Kidney (tissue), 22 donors: ENCODE measurements at places on chromosomes 3 and 15.

DNA sequence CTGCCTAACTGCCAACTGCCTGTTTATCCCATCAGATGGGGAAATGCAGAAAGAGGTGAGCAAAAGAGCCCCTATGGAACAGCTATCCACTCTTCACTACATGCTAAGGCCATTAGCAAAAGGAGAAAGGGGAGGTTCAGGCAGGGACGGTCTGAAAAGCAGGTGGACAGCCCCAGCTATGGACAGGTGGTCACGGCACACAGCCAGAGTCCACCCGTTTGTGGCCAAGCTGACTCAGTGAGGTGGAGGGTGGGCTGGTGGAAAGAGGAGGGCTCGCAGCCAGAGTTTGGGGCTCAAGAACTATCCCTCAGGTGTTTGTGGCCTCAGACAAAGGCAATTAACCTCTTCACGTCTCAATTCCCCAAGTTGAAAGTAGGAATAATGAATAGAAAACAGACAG is 148.9 kb upstream of the UBE2E1 start:
- no peaks in the 10 kb centered on the region for H3K36me3 ChIP-seq
- no peak overlapping the region for H3K4me3 ChIP-seq
- H3K4me1 ChIP-seq, result no peaks in the 10 kb centered on the region

- H3K4me1 ChIP-seq, result no peaks in the 10 kb centered on the region
- H3K27me3 ChIP-seq, result no peaks in the 10 kb centered on the region
- no peak for DNase-seq
- H3K36me3 ChIP-seq, result no peaks in the 10 kb centered on the region
Observed at GRCh38 chr3:194472290-194472920, 14.4 kb downstream of the ATP13A3 start.

DNA sequence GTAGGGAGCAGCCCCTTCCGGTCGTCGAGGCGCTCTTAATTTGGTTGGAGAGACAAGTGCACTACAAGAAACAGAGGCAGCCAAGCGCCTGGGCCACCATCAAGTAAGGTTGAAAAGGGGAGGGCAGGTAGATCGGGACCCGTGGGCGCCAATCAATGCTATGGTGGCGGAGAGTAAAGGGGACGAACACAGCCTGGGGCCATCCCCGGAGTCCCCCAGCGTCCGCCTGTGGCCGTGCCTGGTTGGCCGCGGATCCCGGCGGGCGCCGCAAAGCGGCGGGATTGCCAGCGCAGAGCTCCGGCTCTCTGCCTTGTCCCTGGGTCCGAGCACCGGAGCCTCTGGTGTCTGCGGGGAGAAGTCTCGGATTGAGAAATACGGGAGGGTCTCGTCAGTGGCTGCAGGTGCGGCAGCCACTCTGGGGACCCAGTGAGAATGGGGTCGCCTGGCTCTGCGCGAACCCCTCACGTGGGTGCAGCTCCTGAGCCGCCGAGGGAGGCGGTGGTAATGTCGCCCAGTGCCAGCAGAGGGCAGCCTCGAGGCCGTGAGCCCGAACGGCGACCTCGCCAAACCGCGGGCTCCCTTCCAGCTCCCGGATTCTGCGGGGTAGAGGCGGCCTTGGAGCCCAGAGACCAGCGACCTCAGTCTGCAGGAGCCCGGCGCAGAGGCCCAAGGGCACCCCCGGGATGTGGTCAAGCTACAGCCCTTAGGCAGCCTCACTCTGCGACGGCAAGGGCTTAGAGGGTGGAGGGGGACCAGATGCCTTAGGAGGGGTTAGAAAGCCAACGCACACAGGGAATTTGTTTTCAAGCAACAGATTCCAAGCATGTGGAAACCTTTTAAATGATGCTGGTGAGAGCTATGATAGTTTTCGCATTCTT is 10.8 kb downstream of the FOXL2 start:
- peaks cover 50% of the 10 kb centered on the region for H3K27me3 ChIP-seq
- peak; percentile 86 for DNase-seq
- no peak overlapping the region for H3K4me3 ChIP-seq
- no peak overlapping the region for H3K27ac ChIP-seq
- no peaks in the 10 kb centered on the region for H3K4me1 ChIP-seq

DNA sequence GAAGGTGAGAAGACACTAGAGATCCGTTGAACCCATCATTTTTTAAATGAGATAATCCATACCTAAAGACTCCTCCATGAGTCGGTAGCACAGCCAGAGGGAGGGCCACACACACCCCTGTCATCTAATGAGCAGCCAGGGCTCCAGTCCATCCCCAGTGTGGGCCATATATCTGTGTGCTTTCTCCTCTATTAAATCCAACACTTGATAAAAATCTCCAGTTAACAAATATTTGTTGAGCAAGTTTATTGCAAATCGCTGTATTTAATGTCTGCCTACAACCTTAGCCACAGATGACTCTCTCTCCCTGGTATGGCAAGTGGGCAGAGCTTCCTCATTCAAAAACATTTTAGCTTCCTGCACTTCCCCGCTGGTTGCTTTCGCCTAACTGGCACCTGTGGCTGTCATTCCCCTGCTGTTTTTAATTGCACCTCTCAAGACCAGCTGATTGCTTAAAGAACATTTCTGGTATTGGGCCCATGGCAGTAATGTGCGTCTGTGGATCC is 82.8 kb downstream of the SMAD3 start:
- no peaks in the 10 kb centered on the region for H3K27me3 ChIP-seq
- DNase-seq, result no peak
- H3K4me3 ChIP-seq, result no peak overlapping the region
- H3K36me3 ChIP-seq, result no peaks in the 10 kb centered on the region
- peaks cover 51% of the 10 kb centered on the region for H3K4me1 ChIP-seq

DNA sequence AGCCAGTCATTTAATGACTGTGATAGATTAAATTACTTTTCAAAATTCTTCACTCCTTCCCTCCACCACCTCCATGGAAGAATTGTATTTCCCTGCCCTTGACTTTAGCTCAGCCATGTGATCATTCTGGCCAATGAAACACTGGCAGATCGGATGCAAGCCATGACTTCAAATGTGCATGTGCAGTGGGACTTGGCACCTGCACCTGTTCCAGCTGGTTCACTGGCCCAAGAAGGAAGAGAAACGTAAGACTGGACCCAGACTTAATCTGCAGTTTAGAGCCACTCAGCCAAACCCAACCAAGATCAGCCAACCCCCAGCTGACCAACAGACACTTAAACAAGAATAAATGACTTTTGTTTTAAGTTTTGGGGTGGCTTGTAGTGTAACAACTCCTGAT is 11.8 kb downstream of the DPH3 start:
- no peaks in the 10 kb centered on the region for H3K4me1 ChIP-seq
- no peak for DNase-seq
- H3K36me3 ChIP-seq, result no peaks in the 10 kb centered on the region
- no peak overlapping the region for H3K27ac ChIP-seq

DNA sequence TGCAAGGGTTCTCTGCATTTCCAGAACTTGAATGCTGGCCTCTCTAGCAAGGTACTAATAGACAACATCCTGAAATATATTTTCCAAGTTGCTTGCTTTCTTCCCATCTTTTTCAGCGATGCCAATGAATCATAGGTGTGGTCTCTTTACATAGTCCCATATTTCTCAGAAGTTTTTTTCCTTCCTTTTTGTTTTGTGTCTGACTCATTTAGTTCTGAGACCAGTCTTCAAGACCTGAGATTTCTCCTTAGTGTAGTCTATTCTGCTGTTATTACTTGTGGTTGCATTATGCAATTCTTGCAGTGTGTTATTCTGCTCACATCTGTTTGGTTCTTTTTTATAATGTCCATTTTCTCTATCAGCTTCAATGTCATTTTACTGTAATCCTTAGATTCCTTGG is 1265.0 kb upstream of the ALCAM start:
- no peaks in the 10 kb centered on the region for H3K36me3 ChIP-seq
- no peak overlapping the region for H3K4me3 ChIP-seq
- no peak overlapping the region for H3K27ac ChIP-seq
- H3K27me3 ChIP-seq, result no peaks in the 10 kb centered on the region
- no peak for DNase-seq
- no peaks in the 10 kb centered on the region for H3K4me1 ChIP-seq

DNA sequence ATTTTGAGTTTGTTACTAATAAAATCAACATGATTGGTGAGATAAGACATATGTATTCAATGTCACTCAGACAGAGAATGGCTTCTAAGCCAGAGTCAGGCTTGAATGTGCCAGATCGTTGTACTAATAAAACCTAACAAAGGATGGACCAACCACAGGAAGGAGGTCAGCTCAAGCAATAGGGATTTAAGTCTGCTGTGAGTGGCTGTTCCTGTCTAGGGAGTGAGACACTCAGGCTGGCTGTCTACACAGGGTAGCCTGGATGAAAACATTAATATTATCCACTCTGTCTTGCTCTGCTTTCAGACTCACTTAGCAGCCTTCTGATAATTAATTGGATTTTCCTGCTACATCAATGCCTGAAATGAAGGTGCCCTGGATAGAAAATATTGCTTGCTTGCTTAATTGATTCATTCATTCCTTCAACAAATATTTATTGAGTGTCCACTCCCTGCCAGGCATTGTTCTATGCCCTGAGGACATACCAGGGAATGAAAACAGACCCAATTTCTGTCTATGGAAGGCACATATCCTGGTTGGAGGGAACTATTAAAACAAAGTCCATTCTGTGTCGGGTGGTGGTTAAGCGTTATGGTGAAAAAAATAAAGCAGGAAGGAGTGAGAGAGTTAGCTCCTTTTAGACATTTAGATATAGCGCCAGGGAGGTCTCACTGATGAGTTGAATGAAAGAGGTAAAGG is 239.4 kb downstream of the CHST2 start:
- H3K4me1 ChIP-seq, result no peaks in the 10 kb centered on the region
- DNase-seq, result no peak
- no peak overlapping the region for H3K27ac ChIP-seq
- H3K27me3 ChIP-seq, result no peaks in the 10 kb centered on the region
- no peak overlapping the region for H3K4me3 ChIP-seq

DNA sequence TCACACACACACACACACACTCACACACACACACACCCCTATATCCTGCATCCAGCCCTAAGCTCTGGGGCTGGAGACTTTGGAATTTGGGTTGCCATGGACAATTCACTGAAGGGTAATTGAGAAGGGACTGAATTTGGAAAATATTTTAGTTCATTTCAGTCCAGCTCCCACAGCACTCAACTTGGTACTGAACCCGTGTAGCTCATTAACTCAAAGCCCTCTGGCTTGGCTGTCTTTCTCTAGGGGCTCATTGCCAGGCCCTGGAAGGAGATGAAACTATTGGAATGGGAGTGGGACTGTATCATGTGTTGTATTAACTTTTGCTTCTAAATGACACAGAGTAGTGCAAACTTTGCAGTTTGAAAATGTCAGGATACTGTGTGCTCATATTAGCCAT is 157.3 kb downstream of the EPHB1 start:
- no peak for DNase-seq
- no peaks in the 10 kb centered on the region for H3K36me3 ChIP-seq
- H3K4me3 ChIP-seq, result no peak overlapping the region

DNA sequence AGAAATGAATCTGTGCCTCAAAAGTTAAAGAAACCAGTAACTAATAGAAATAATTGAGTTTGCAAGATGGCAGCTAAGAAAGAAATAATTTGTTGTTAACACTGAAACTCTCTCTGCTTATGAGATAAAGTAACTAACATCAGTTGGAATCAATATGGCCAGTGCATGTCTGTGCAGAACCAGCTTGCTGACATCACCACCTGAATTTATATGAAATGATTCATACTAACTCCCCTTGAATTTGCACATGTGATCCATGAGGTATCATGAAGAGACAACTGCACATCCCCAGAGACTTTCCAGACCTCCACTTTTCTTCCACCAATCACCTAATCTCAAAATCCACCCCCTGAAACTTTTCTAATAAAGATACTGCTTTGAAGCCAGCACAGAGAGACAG is 10.3 kb upstream of the SLC25A38 start:
- no peaks in the 10 kb centered on the region for H3K27me3 ChIP-seq
- no peak overlapping the region for H3K4me3 ChIP-seq

DNA sequence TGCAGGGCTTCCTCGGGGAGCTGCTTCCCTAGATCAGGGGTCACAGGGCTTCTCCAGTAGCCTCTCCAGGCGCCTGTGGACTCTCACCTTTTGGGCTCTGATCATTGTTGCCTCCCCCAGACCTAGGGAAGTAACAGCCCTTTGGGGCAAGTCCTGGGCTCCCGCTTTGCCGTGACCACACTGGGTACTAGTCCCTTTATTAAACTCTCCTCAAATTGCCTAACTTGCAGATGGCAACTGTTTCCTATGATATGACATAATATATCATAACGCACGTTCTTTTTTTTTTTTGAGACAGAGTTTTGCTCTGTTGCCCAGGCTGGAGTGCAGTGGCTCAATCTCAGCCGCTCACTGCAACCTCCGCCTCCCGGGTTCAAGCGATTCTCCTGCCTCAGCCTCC is 17.9 kb upstream of the NRROS start:
- H3K27ac ChIP-seq, result no peak overlapping the region
- no peaks in the 10 kb centered on the region for H3K36me3 ChIP-seq
- no peaks in the 10 kb centered on the region for H3K27me3 ChIP-seq

DNA sequence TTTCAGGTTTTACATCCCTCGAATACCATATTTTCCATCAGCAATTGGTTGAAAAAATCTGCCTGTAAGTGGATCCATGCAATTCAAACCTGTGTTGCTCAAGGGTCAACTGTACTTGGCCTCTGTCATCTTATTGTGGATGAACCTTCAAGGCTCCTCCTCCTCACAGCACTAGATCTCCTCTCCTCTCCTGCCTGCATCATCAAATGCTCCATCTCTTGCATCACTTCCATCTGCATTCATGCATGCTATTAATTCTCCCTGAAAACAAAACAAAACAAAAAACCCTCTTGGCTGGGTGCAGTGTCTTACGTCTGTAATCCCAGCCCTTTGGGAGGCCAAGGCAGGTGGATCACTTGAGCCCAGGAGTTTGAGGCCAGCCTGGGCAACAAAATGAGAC is 10.1 kb downstream of the BCL2L10 start:
- H3K36me3 ChIP-seq, result no peaks in the 10 kb centered on the region
- no peaks in the 10 kb centered on the region for H3K4me1 ChIP-seq
- no peak for DNase-seq
